DMS 273 treated with DMSO at 0.1 percent for 48 hours (cell line): ENCODE measurements at places on chromosomes 1 and 21.

GRCh38 chr1:223331301-223331700 is 32.7 kb downstream of the SUSD4 start:
- peak; percentile 46 for DNase-seq

DNA sequence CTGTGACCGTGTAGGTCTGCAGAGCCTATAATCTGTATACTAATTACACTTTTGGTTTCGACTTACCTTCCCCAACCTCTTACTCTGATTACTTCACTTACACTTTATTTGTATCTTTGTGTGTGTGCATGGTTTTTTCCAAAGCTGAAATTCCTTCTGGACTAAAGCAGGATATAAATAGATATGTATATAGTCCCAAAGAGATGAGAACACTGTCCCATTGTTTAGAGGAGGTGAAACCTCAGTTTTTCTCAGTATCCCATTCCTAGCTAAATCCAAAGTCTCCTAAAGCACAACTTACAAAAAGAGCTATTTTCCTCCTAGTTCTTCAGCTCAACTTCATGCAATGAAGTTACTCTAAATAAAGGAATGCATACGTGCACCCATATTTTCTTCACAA is 442.2 kb downstream of the SMYD3 start:
- no peak for DNase-seq

DNA sequence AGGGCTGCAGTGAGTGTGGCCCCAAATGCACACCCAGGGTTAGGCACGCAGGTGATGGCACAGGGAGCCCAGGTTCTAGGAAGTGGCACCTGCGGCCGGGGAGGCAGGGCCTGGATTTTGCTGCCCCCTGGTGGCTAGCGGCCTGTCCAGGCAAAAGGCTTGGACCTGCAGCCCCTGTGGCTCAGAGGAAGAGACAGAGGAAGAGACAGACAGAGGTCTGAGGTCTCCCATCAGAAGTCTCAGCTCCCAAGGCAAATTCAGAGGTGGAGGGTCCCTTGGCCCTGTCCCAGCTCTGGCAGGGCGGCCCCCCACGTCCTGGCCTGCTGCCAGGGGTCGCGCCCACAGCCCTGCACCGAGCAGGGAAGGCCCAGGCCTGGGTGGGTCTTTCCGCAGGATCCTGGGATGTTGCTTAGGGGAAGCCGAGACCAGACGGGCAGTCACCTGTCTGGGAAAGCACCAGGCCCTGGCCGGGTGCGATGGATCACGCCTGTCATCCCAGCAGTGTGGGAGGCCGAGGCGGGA is 8.0 kb upstream of the TNFRSF14 start:
- DNase-seq, result no peak

DNA sequence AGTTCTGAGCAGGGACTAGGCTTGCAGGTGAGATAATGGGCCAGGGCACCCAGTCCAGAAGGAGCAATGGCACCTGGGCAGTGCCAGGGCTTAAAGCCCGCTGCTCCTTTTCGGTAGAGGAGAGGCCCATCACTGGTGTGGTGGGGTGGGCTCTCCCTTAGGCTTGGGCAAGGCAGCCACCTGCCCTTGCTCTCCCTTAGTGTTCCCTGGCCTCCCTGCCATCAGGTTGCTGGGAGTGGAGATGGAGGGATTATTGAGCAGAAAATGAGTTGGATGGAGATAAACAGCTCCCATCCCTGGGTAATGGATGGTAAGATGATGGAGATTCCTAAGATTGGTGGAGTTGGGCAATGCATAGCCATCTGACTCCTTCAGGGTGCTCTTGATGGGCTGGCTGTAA is 7.9 kb downstream of the MYOG start:
- no peak for DNase-seq

- DNase-seq, result no peak
Measured at GRCh38 chr1:38092256-38092655, 45.7 kb upstream of the POU3F1 start.

DNA sequence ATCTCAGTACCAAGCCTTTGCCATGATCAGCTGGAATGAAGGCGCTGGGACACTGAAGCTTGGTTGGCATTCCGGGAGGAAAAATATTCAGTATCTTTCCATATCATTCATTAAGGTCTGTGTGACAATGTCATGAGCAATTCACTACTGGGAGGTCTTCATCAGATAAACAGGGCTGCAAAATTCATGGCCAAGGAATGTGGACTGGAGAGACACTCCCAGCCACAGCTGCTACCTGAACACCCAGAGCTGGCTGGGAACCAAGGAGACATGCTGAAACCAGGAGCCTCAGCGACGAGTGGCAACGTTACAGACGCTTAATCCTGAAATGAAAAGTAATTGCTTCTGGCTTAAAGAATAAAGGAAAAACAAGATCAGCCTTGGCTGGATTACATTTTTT is 30.6 kb upstream of the DDAH1 start:
- peak; percentile 26 for DNase-seq

DNA sequence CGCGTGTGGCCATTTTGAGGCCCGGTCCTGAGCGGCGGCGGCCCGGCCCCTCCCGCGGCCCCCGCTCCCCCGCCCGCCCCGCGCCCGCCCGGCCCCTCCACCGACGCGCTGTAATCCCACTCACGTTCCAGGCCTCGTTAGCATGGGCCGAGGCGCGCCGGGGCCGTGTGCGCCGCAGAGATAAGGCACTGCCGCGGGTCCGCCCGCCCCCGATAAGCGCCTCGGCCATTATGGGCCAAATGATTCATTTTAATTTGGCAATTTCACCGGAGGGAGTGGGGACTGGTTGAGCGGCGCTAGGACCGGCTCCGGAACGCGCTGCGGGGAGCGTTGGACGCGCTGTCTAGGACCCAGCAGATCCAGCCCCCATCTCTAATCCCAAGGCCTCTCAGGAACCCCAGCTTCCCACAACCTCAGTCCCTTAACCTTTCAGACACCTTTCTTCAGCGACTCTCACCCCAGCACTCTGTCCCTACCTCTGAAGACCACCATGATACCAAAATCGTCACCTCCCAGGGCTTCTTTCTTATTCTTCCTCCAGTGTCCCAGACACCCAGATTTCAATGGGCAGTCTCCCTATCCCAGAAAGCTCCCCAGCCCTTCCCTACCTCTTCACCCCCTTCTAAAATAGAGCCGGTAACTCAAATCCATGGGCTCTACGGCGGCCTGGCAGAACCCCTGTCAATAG is at the start of gene TAL1:
Gene TAL1 (minus strand): TSS at position 39 of the 688 bp plus-strand sequence. CDS start 6,337 bp downstream, outside the sequence.
- DNase-seq, result no peak

DNA sequence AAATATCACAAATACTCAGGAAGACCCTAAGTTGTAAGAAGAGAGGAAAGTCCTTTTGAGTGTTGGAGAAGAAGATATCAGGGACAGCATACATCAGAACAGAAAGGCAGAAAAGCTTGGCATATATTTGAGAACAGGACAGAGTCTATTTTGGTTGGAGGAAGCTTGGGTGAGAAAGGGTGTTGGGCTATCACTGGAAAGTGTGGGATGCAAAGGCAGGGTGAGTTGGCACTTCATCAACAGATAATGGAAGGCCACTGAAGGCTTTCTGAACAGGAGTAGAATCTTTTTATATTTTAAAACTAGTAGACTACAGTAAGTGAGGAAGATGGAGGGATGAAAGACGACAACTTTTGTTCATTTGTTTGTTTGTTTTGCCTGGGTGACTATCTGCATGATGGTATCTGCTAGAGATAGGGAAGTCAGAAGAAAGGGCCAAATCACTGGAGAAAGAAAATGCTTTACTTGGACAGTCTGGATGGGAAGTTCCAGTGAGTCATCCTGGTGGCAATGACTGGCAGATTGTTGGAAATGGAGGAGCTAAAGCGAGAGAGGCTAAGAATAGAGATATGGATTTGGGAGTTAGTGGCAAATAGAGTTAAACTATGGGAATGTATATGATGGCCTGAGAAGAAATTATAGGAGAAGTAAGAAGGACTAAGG is 33.7 kb upstream of the KCNA2 start:
- DNase-seq, result no peak

GRCh38 chr1:91768786-91769725 is 116.9 kb downstream of the TGFBR3 start:
- no peak for DNase-seq

DNA sequence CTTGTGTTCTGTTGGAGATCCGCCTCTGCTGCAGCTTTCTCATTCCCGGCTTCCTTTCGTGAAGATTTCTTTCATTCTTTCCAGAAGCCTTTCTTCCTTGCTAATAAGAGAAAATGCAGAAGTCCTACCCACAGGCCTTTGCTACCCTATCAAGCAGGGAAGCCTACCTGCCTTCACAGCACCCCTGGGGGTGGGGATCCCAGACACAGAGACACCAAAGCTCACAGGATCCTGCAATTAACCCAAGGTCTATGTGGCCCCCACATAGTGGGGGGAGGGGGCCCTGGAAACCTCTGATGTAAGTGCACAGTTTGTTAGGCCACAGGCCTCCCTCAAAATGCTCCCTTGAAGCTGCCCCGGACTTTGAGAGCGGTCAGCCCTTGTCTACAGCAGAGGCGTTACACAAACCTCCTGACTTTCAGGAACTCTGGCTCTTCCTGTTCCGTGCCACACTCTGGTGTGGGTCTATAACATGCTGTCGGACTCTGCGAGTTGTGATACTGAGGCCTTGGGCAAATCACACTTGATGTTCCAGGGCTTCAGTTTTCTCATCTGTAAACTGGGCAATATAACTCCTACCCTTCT is 31.2 kb downstream of the NKAIN1 start:
- DNase-seq, result no peak

DNA sequence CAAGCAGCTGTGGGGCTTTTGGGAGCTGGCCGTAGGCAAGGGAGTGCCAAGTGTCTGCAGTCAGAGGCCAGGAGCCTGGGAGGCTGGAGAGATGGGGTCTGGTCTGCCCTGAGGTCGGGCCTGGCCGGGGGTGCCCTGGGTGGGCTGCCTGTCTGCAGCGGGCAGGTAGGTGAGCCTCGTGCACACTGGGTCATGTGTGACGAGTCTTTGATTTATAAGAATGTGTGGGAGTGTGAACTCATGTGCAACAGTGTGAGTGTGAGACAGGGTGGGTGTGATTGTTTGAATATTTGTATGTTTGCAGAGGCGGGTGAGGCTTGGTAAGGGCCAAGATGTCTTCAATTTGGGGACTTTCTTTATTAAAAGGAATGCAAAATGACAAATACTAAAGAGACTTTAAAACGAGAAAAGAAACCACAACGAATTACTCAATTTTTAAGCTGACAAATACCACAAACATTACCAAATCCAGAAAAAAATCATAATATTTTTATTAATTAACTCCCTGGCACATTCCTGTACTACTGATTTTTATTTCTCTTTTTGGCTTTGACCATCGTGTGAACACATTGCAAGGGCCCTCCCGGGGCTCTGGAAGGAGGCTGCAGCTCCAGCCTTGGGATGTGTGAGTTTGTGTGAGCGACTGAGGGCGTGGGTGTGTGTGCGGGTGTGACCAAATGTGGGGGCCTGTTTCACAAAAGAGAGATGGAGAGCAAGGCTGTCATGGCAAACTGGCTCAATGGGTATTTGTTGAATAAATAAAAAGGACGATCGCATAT is 110.3 kb upstream of the WNT4 start:
- no peak for DNase-seq

- no peak for DNase-seq
Measured at GRCh38 chr1:248782416-248783141, 27.0 kb upstream of the LYPD8 start.

- DNase-seq, result no peak
Measured at GRCh38 chr1:155174324-155175280, 953 bp downstream of the TRIM46 start.

DNA sequence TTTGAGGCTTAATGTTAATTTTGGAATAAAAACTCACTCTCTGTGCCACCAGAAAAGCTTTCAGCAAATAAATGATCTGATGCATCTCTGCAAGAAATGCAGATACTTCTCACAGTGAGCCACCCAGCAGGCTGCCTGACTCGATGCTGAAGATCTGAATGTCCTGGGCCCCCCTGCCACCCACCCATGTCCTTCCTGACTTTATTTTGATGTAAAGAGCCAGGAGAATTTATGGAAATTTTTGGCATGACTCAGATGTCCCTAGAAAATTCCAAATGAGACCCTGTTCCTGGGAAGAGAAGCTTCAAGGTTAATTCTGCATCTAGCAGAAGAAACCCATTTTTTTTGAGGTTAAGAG is 62.8 kb upstream of the COA6 start:
- no peak for DNase-seq

GRCh38 chr1:183635099-183635605 is 431 bp downstream of the ARPC5 start:
- no peak for DNase-seq

- DNase-seq, result no peak
Measured at GRCh38 chr1:117669572-117669971, 63.7 kb downstream of the TENT5C start.

- DNase-seq, result no peak
Measured at GRCh38 chr1:8456991-8457390, 139.1 kb downstream of the SLC45A1 start.

DNA sequence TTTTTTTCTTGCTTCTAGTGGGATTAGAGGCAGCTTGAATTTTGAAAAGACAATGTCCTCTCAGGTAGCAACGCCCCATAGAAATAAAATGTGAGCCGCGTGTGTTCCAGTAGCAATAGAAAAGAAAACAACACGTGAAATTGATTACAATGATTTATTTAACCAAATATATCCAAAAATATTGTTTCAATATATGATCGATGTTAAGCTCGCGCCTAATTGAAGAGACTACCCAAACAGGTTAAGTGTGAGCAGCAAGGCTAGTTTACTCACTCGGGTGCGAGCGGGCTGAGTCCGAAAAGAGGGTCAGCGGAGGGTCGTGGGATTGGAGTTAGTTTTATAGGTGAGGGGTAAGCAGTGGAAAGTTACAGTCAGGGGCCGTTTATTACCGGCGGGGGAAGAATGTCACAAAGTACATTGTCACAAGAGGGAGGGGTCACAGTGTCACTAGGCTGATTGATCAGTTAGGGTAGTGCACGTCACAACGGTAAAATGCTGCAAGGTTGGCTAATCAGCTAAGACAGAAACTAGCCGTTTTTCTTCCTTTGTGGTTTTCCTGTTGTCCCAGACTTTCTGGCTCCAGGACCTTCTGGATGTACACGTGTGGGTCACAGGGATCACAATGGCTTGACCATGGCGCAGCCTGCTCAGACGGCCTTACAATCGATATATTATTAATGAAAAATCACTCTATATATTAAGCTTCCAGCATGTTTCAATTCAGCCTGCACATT is 697 bp upstream of the ZNF670 start:
- no peak for DNase-seq

DNA sequence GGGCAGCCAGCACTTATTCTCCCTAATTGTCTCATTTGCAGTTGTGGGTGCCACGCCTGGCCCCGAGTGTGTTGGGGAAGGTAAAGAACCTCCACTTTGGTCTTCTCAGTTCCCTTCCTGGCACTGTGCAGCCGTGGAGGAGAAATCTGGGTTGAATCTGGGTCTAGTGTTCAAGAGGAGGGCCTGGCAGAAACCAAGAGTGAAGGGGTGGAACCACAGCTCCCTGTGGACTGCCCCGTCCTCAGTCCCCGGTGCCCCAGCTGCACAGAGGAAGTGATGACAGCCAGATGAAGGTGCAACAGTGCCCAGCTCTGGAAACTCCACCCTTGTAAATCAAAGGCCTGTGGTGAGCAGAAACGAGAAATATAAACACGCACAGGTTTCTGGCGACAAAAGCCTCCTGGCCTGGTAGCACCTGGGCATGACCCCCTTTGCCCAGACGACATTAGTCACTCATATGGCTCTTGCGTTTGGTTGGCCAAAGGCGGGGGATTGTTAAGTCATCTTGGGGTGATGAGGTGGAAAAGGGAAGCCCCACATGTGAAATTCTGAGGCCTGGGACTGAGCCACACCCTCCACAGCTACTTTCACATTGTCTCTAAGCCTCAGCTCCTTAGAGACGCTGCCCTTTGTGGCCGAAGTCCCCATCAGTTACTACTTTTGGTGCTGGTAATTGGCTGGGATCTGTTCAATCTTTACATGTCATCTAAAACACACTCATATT is 4.2 kb upstream of the ECE1 start:
- DNase-seq, result no peak

- no peak for DNase-seq
Measured at GRCh38 chr1:31007462-31007991, 58.0 kb downstream of the PUM1 start.
